ENCODE measurements at places on chromosomes 6 and 20.
A peak's percentile ranks its signal among the peaks of the same experiment; 100 is the strongest.

GRCh38 chr6:168599118-168599494 lies 158.1 kb downstream of the SMOC2 start:
- DNase-seq, result no peak

- DNase-seq, result no peak
Measured at GRCh38 chr6:36128793-36129192, 1.5 kb upstream of the MAPK13 start.

- DNase-seq, result no peak
Measured at GRCh38 chr6:94272327-94272726, 853.0 kb upstream of the EPHA7 start.

- no peak for DNase-seq
Measured at GRCh38 chr6:25578538-25578937, 73.5 kb upstream of the SCGN start.

DNA sequence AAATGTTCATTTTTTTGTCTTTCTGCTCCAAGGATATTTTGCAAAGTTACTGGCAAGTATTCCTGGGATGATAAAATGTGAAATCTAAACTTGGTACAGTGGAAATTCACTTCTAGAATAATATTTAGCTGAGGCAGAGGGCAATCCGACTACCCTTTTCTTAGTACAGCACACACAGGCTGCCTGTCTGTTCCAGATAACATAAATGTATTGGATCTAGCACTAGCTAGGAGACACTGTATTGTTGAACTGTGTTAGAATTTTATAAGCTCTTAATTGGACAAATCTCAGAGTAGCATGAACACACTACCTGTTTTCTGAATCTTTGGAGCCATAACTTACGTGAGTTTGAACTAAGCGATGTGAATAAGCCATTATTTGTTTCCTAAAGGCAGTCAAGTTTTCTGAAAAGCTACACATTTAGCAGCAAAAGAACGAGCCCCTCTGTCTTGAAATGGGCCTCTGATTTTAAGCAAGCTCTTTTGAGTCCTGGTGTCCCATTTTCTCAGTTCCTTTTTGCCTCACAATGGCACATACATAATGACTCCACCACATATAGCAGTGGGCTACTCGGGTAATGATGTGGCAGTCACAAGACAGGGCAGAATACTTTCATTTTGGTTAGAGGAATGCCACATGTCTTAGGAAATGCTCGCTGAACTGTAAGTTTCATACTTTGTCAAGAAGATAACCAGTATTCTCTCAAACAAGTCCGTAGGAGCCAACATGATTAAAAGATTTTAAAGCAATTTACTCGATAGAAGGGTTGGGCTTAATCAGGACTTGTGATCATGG lies 116.5 kb upstream of the ESR1 start:
- no peak for DNase-seq

- no peak for DNase-seq
Measured at GRCh38 chr6:111468329-111469012, 14.5 kb downstream of the REV3L start.

DNA sequence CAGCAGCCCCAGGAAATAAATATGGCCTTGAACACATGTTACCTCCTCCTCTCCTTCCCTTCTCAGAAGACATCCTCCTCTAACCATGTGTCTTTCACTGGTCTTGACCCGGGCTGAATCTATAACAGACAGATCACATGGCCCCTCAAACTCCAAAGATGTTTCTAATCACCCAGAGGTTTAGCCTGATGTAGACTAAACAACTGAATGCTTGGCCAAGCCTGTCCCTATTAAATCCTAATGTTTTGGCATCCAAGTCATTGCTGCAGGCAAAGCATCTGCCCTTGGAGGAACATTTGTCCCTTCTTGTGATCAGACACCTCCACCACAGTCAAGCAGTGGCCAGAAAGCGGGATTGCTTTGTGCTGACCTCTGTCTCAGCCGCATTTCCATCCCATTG lies 65.5 kb downstream of the ANKRD60 start:
- no peak for DNase-seq

- no peak for DNase-seq
Measured at GRCh38 chr6:119119989-119120388, 41.5 kb upstream of the FAM184A start.

DNA sequence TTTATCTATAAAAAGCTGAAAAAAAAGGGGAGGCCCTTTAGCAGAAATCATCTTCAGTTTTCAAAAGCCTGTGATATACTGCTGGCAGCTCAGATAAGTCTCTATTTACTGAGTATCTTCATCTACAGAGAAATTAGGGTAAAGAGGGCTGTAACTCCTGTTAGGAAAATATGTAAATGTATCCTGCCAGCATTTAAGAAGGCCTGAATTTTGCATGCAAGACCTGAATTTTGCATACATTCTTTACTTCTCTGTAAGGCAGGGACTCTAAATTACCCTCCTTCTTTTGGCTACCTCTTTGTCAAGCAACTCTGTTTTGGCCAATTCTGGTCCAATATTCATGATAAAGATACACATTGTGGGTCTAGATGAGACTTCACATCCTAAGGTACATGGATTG lies 150.6 kb upstream of the SPACA1 start:
- DNase-seq, result no peak

DNA sequence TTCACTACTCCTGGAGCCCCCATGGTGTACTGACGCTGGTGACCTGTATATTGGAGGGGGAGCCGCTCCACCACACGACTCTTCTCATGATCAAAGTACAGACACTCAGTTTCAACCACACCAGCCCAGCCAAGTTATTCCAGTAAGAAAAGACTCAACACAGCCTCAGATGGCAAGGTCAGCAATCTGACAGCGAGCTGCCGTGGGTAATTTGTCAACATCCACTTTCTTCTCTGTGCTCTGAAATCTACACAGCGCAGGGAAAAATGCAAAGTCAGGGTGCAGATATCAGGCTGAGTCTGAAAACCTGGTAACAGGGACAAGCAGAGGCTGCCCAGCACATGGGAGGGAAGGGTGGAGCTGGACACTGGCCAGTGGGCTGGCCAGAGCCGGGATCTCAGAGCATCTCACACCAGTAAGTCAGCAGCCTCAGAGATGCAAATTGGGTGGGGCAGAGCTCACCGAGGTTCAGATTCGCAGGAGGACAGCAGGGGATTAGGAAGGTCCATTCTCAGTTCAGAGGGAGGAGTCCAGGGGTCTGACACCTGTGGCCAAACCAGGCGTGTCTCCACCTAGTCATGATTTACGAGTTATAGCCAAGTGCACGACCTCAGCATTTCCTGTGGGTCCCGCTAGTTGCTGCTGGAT lies 44.5 kb upstream of the RPS6KA2 start:
- peak; percentile 11 for DNase-seq

DNA sequence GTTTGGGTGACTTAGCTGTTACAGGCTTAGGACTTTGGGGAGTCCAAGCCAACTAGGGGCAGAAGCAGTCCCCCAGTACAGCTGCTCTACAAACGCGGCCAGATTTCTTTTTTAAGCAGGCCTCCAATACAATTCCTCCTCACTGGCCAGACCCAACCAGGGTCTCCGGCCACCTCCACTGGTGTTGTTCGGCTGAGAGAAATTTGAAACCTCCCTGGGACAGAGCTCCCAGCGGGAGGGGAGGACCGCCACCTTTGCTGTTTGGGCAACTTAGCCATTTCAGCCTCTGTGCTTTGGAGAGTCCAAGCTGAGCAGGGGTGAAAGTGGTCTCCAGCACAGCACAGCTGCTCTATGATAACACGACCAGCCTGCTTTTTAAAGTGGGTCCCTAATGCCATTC lies 59.4 kb upstream of the KHDRBS2 start:
- no peak for DNase-seq

DNA sequence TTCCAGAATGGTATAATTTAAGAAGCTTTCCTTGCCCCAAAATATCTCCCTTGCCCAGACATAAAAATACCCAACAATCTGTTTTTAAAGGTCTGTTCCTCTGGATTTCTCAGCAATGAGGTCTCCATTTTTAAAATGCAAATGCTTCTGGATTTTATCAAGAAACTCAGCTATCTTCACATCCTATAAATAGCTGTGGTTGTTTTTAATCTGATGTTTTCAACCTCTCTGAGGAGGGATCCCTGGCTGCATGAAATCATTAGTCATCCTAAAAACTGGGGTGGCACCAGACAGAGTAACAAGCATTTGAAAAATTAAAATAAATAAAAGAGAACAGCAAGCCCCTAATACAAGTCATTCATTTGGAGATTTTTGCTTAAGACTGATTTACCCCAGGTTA lies 168.5 kb upstream of the ID4 start:
- DNase-seq, result no peak

- no peak for DNase-seq
Measured at GRCh38 chr20:31449511-31450414, 9.3 kb downstream of the DEFB123 start.

DNA sequence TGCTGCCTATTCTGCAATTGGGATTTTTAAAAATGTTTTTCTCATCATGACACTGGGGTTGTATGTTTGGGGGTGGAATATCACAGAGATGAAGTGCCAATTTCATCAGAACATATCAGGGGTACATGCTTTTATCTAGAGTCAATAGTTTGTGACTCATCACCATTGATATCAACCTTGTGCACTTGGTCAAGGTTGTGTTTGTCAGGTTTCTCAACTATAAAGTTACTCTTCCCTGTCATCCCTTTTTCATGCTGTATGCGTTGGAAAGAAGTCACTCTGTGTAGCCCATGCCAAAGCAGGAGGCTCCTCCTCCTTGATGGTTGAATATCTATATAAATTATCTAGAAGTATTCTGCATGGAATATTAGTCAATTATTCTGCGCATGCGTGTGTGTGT lies 145.4 kb upstream of the TSHZ2 start:
- no peak for DNase-seq

GRCh38 chr20:24608926-24609667 lies 139.7 kb downstream of the SYNDIG1 start:
- no peak for DNase-seq
